ENCODE measurements at places on chromosomes 5 and 9.

DNA sequence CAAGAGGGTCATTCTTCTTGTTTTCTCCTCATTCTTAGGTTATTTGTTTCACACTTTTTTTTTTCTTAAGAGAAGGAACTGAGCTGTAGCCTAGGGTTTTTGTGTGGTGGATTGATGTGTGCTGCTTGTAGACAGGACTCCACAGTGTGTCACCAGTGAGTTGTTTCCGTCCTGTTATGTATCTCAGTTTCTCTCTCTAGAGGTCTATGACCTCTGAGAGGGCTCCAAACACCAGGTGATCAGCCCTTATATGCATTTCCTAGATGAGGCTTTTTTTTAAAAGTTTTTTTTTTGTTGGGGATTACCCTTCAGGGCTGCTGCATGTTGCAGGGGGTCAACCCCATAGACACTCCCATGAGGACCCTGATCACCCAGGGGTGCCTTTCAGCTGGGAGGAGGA is 124.2 kb upstream of the MAST4 start:
- no peak for DNase-seq

DNA sequence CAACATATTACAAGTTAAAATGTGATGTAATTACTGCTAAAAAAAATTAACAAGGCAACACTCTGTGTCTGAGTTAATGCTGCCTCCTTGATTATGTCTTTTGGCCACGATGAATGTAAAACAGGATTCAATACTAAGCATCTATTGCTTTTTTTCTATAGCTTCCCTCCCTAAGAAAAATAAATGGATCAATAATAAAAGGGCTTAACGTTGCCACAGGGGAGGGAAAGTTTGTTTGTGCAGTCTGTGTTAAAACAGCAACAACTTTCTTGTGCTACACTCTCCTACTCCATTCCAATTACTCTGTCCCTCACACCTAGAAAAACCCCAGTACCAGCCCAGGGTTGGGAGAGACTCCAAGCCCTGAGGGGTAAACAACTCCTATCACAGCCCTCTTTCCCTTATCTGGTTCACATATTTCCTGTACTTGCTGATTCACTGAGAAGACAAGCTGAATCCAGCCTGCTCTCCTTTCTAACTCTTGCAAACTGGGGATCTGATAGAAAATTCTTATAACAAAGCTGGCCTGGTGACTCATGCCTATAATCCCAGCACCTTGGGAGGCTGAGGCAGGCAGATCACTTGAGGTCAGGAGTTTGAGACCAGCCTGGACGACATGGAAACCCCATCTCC is 44.8 kb downstream of the PTPN3 start:
- DNase-seq: no peak

GRCh38 chr9:95815961-95816360 is 59.5 kb upstream of the ERCC6L2 start:
- no peak for DNase-seq

DNA sequence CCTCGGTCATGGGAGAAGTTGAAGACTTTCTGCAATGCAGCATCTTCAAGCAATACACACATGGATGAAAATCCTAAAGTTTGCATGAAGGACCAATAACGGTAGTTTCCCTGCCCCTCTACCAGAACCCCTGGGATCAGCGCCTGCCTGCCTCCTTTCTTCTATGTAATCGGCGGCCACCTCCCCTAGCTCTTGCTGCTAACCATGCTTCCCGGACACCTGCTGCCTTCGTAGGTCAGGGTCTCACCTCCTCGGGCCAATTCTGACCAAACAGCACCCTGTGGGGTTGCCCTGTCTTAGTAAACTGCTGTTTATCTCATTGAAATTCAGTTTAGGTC is 388 bp upstream of the MED10 start:
- no peak for DNase-seq

- no peak for DNase-seq
Observed at GRCh38 chr9:113600023-113600823, 136.7 kb downstream of the RGS3 start.

DNA sequence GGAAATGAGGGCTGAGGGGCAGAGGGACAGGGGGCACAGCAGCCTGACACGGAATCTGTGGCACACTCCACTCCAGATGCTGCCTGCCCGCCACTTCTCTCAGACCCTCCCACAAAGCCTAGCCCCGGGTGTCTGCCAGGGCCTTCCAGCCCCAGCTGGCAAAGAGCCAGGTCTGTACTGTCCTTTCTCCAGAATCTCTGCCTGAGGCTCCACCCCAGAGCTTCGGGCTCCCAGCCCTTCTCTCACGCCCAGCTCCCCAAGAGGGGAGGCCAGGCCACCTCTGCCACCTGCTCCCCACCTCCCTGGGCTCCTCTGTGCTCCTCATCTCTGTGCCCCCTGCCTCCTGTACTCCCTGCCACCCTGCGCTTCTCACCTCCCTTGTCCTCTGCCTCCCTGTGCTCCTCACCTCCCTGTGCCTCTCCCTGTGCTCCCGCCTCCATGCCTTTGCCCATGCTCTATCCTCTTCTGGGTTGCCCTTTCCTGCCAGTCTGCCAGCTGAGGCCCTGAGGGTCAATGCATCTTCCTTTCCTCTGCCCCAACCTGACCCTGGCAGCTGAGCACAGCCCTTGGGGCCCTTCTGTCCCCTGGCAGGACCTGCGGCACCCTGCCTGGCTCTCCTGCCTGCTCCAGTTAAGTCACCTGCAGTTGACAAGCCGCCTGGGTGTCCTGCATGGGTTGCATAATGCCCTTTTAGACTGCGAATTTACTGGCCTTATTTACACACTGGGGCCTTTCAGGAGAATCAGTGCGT is 36.4 kb downstream of the RASGEF1C start:
- no peak for DNase-seq

DNA sequence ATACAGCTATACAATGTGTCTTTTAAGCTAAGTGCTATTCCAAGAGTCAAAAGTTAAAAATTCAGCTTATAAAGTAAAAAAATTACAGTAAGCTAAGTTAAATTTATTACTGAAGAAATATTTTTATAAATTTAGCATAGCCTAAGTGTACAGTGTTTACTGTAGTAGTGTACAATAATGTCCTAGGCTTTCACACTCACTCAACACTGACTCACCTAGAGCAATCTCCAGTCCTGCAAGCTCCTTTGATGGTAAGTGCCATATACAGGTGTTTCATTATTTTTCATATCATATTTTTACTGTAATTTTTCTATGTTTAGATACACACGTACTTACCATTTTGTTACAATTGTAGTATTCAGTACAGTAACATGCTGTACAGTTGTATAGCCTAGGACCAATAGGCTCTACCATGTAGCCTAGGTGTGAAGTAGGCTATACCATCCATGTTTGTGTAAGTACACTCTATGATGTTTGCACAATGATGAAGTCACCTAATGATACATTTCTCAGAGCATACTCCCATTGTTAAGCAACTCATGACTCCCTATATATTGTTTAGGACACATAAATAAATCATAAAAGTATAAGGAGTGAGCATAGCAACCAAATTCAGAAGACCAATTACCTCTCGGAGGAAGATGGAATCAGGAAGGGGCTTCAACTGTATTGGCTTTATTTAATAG is 165.1 kb upstream of the SLC30A5 start:
- DNase-seq: no peak

DNA sequence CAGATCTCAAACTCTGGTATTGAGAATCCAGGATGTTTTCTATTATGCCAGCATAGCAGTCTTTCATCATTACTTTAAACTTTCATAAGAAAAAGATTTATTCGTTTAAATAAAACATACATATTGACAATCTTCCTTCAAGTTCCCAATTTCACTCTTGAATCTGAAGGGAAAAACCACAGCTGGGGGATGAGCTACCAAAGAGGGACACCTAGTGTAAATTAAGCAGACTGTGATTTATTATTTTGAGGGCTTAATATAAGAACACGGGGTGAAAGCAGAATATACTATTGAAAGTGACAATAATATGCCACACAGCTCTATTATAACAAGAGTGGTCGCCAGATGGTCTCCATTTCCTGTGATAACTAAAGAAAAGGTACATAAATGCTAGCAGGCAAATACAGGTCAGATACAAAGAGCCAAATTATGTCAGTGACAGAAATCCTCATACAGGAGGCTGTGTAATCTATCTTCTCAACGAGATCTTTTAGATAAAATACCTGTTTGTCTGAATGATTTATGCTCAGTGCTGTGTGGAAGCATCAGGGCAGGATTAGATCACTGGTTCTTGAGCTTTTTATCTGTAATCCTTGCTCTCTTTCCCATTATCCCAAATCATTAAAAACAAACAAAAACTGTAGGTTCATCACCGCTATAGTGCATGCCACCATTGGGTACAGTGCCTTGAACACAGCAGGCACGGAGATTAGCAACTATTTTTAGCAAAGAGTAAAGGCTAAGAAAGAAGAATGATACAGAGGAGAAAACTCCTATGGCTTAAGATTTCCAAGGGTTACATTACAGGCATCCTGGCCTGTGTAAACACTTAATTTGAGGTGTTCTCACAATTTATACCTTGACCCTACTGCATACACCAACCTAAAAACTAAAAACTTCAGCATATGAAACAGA is 116.6 kb downstream of the DROSHA start:
- no peak for DNase-seq

GRCh38 chr5:1937590-1937989 is 54.9 kb upstream of the IRX4 start:
- no peak for DNase-seq

GRCh38 chr9:91065231-91066041 is 263.8 kb downstream of the SYK start:
- no peak for DNase-seq

DNA sequence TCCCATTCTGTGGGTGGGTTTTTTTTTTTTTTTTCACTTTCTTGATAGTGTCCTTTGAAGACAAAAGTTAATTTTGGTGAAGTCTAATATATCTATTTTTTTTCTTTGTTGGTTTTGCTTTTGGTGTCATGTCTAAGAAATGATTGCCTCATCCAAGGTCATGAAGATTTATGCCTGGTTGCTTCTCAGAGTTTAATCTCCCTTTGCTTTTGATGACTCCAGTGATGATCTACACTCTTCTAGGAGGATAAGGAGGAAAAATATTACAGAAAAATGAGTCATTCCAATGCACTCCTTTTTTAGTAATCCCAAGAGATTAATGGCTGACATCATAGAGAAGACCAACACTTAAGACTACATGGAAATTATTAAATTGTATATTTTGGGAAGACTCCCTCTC is 79.7 kb upstream of the ICE1 start:
- DNase-seq: no peak

DNA sequence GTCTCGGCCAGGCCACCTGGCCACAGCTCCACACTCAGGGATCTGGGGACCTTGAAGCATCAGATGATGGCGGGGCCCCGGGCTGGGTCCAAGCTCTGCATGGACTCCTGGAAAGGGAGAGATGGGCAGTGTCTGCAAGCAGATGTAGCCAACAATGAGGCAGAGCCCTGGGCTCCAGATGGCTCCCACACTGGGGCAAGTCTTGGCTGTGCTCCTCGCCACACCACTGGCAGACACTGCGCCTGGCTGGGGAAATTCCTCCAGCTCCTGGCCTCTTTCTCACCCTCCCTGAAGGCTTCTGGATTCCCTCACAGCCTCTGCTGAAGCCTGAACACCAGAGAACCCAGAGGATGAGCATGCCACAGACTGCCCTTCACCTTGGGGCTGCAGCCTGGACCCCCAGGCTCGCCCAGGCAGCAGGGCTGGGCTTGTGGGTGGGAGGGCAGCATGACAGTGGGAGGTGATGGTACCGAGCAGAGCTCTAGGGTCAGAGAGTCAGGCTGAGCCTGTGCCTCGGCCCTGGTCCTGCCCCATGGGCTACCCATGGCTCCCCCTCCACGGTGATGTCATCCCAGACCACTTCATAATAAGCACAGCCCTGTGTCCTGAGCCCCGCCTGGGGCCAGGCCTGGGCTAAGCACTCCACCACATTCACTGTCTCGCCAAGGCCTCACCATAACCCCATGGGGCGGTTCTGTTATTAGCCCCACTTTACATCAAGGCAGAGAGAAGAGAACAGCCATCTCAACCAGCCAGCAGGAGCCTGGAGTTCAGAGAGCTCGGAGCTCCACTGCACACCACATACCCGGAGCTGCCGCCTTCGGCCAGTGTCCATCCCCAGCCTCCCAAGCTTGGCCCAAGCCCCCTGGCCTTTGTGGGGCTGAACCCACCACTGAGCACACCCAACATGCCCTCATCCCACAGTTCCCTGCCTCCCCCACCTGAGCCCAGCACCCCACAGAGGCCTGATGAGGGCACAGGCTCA is 62.2 kb upstream of the ADAMTS2 start:
- DNase-seq: no peak

DNA sequence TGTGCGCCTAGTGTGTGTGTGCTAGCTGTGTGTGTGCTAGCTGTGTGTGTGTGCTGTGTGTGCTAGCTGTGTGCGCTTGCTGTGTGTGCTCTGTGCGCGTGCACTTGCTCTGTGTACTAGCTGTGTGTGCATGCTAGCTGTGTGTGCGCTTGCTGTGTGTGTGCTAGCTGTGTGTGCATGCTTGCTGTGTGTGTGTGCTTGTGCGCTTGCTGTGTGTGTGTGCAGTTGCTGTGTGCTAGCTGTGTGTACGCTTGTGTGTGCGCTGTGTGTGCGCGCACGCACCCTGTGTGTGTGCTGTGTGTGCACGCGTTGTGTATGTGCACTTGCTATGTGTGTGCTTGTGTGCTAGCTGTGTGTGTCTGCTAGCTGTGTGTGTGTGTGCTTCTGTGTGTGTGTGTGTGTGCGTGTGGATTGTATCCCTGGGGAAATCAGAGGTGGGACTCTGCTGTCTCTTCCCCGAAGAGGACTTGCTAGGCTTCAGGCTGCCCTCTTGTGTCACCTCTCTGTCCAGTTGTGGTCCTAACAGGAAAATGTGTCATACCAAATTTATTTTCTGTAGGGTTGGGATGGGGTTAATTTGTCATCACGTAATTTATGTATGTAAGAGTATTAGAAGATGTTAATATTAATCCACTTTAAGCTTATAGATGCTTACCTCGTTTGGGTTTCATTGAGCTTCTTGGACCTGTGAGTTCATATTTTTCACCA is 38.9 kb downstream of the TPPP start:
- no peak for DNase-seq

- DNase-seq: no peak
Observed at GRCh38 chr5:158340608-158341007, 481.7 kb upstream of the CLINT1 start.

DNA sequence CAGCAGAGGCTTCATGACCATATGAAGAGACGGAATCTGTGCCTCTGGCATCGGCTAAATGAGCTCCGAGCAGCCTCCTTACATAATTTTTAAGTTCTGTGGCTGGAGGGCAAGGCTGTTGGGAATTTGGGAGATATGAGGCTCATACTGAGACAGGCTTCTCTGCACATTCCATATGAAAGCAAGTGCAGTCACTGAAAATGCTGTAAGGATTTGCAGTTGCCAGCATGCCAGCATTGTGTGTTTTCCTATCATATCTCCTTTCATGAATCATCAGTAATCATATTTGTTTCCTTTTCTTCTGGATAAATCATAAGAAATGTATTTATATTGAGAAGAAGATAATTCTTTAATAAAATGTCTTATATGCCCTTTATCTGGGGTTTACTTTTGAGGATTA is 775.4 kb downstream of the SEMA5A start:
- no peak for DNase-seq

- DNase-seq: no peak
Observed at GRCh38 chr9:126023962-126024361, 276.8 kb downstream of the PBX3 start.

GRCh38 chr9:93017621-93018020 is 40.9 kb upstream of the SUSD3 start:
- DNase-seq: no peak

- peak; percentile 24 for DNase-seq
Observed at GRCh38 chr9:133199648-133200321, 9.3 kb downstream of the OBP2B start.

GRCh38 chr5:90830058-90830457 is 271.5 kb downstream of the ADGRV1 start:
- DNase-seq: no peak

- no peak for DNase-seq
Observed at GRCh38 chr5:142308358-142308757, 16.5 kb downstream of the SPRY4 start.
